NAMALWA (cell line): ENCODE measurements at places on chromosomes 13 and 19.
A peak's percentile ranks its signal among the peaks of the same experiment; 100 is the strongest.

- no peak for DNase-seq
Observed at GRCh38 chr13:97114651-97115050, 107.5 kb upstream of the MBNL2 start.

- DNase-seq = peak; percentile 49
Observed at GRCh38 chr19:13790354-13790753, 4.9 kb upstream of the ZSWIM4 start.

DNA sequence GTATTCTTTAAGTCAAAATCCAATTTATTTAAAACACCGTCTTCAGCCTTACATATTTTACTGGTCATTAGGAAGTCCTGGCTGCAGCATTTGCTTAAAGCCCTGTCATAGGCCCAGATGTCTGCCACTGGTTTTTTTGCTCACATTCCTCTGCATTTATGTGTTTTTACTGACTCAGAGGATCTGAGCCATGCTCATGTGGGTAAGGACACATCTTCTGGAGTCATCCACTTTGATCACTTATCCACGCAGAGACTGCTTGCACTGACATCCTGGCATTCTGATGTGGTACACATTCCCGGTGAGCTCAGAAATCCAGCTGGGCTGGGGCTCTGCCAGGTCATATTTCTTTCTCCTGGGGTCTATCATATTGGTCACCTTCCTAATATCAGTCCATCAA lies 531.7 kb upstream of the ARGLU1 start:
- DNase-seq = no peak

DNA sequence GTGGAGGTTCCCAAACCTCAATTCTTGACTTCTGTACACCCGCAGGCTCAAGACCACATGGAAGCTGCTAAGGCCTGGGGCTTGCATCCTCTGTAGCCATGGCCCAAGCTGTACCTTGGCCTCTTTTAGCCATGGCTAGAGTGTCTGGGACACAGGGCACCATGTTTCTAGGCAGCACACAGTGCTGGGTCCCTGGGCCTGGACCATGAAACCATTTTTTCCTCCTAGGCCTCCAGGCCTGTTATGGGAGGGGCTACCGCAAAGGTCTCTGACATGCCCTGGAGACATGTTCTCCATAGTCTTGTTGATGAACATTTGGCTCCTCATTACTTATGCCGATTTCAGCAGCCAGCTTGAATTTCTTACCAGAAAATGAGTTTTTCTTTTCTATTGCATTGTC lies 701.4 kb downstream of the FGF9 start:
- no peak for DNase-seq

GRCh38 chr13:112056739-112057438 lies 10.1 kb upstream of the SOX1 start:
- no peak for DNase-seq

DNA sequence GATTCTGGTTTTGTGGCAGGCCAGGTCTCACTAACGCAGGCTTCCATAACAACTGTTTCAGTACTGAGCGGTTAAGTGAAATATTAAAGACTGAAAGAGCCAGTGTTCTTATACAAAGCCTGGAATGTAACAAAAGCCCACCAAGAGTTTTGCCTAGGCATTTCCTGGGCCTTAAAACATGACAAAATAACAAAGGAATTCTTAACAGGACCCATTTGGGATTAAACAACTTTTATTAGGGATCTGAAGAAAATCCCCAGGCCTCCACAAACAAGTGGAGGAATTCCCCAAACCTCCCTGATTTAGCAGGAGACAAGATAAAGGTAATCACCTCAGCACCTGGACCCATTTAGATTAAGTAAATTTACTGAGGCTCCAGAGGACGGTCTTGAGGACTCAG lies 799.7 kb upstream of the SPRY2 start:
- no peak for DNase-seq

DNA sequence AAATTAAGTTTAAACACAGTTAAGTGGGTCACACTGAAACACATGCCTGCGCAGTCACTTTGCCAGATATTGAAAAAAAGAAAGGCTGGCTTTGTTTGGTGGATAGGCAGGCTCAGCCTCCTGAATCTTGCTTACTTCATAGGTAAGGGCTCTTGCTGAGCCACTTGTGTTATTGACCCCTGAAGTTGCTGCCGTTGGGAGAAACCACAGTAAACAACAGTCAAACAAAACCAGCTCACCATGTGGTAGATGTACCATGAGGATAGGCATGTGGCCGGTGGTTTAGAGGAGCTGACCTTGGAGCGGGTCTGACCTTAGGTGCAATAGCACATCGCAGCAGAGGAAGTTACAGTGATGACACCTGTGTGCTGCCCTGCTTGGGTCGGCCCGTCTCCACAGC lies 52.2 kb downstream of the SPATA13 start:
- no peak for DNase-seq
